ENCODE measurements at places on chromosomes 2 and 18.

GRCh38 chr2:142065156-142065555 lies 65.7 kb downstream of the LRP1B start:
- DNase-seq = no peak

GRCh38 chr18:59961070-59961469 lies 61.3 kb downstream of the PMAIP1 start:
- DNase-seq = peak; percentile 31

DNA sequence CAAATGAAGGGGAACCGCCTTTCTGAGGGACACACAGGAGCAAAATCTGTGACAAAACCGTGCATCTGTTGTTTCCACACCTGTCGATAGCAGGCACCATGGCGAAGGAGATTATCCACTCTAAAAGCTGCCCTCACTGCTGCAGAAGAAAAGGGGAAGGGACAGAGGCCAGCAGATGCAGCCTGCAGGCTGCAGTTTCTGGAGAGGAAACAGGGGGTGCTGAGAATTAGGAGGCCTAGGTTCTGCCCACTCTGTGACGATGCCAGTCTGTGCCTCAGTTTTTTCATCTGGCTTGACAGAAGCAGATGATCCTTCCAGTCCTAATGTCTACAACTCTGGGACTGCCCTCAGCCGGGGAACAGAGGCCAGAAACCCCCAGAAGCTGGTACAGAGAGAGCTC lies 17.7 kb downstream of the PAX8 start:
- DNase-seq = no peak

- no peak for DNase-seq
Measured at GRCh38 chr2:191756761-191757160, 78.8 kb downstream of the NABP1 start.

DNA sequence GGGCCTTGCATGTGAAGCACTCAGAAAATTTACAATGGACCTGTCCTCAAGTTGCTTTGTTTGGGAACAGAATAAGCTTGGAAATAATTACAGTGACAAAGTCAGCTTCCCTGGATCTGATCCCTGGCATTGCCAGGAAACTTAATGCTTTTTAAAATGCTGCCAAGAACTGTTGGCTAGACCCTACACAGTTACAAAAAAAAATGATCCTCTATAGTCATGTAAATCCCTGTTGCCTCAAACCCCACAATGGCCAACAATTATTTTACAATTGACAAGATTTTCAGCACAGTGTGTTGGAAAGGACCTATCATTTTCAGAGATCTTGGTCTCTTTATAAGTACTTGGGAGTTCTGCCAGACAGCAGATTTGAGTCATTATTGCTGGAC lies 470.4 kb upstream of the ACVR2A start:
- DNase-seq = no peak

DNA sequence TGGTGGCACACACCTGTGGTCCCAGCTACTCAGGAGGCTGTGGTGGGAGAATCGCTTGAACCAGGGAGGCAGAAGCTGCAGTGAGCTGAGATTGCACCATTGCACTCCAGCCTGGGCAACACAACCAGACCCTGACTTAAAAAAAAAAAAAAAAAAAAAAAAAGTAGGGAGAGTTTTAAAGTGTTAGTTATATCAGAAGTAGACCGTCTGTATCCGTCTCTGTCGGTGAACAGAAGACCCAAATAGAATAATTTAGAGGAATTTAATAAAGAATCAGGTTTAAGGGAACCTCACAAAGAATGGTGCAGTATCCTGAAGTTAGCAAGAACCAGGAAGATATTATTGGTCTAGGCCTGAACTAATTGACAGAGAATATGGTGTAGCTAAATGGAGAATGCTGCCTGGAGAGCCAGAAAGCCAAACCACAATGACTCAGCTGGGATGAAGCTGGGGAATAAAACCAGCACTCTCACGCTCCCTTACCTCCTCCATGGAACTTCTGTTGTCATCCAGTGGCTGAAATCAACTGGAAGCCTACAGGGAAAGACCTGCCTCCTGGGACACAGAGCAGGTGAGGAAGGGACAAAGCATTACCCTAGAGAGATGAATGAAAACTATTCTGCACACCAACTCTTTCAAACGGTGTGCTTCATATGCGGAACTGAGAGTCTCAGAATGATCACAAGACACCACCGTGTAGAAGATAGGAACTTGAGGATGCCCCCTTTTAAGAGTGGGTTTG lies 39.1 kb upstream of the PLEKHM3 start:
- DNase-seq = no peak

DNA sequence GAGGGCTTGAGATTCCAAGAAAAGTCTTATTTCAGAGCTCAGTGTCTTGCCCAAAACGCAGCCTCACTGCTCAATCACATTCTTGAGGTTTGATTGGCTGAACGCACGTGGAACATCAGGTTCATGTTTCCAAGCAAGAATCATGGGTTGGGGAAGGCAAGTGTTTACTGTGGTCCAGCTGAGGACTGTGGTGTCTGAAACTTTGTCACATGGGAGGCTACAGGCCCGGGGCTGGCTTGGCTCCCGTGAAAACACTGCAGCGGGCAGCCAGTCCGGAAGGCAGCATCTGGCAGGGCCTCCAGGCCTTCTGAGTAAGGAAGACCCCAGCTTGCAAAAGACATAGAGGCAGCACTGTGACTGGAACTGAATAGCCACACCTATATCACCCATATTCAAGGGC lies 84.7 kb downstream of the POLR1A start:
- DNase-seq = no peak

- no peak for DNase-seq
Measured at GRCh38 chr2:39650468-39650867, 15.2 kb upstream of the TMEM178A start.
